ENCODE measurements at places on chromosomes 12 and 14.
A peak's percentile ranks its signal among the peaks of the same experiment; 100 is the strongest.

GRCh38 chr14:69428289-69428998 lies 30.0 kb downstream of the SLC39A9 start:
- no peak for DNase-seq

DNA sequence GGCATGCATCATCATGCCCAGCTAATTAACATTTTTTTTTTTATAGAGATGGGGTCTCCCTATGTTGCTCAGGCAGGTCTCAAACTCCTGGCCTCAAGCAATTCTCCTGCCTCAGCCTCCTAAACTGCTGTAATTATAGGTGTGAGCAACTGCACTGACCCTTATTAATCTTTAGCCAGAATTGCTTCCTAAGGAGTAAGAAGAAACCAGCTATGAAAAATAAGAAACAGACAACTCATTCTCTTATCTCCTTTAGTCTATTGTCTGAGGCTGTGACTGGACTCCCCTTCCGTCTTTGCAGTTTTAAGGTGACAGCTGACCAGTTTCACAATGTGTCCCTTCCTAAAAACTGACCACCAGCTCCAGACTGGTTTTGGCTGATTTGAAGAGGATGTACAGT lies 52.4 kb downstream of the EMP1 start:
- DNase-seq = no peak

- no peak for DNase-seq
Measured at GRCh38 chr12:121009741-121010140, 6.5 kb downstream of the C12orf43 start.

DNA sequence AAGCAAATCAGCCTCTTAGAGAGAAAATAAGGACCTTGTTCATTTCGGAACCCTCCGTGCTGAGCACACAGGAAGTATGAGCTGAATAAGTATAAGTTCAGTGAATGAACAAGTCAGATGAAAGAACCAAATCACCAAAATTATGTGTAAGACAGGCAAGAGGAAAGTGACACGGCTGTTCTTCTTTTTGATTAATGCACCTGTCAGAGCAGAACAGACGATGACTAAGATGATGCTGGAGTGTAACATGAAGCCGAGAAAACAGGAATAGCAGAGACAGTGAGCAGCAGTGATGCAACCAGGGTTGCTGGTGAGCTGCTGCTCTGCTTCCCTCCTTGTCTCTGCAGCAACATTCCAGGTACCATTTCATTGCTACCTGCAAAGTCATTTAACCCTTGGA lies 861.1 kb downstream of the GALC start:
- DNase-seq = no peak

DNA sequence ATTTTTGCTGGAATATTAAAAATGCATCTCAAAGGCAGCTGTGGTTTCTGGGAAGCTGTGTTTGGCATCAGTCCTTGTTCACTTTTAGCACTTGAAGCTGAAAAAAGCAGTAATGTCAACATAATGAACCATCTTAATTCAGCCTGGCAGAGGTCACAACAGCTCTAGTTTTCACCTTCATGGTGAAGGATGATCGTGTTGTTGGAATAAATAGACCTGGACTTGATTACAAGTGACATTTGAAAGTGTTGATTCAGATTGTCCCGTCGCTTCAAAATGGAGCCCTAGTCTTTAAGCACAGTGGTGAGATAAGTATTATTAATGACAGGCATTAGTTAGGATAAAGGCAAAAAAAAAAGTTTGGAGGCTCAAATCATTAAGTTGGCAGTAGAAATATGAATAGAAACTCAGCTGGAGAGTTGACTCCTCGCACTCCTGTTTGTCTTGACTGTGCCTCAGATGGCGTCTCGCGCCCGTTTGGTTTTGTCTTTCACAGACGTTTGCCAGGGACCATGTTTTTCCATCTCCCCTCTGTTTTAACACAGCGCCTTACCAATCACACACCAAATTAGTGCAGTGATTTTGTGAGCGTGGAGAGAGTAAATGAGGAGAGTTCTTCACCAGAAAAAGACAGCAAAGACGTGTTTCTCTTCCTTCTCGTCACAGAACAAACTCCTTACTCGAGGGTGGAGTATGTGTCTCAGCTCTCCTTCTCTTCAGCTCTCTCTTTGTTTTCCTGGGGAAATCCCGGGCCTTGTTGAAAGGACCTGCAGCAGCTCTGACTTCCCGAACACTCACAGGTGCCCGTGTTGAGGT lies 53.4 kb upstream of the MMP17 start:
- no peak for DNase-seq

- DNase-seq = no peak
Measured at GRCh38 chr14:75361751-75362433, 65.9 kb upstream of the JDP2 start.

GRCh38 chr14:99349721-99350495 lies 77.9 kb upstream of the BCL11B start:
- DNase-seq = no peak

GRCh38 chr12:131564845-131565244 lies 146.0 kb upstream of the SFSWAP start:
- no peak for DNase-seq

- no peak for DNase-seq
Measured at GRCh38 chr14:68285421-68286179, 466.0 kb downstream of the RAD51B start.

- DNase-seq = no peak
Measured at GRCh38 chr12:22353615-22354325, 19.3 kb upstream of the ST8SIA1 start.

GRCh38 chr12:92621833-92622232 lies 81.0 kb upstream of the PLEKHG7 start:
- no peak for DNase-seq

GRCh38 chr14:51484485-51484884 lies 167.2 kb upstream of the FRMD6 start:
- DNase-seq = no peak

DNA sequence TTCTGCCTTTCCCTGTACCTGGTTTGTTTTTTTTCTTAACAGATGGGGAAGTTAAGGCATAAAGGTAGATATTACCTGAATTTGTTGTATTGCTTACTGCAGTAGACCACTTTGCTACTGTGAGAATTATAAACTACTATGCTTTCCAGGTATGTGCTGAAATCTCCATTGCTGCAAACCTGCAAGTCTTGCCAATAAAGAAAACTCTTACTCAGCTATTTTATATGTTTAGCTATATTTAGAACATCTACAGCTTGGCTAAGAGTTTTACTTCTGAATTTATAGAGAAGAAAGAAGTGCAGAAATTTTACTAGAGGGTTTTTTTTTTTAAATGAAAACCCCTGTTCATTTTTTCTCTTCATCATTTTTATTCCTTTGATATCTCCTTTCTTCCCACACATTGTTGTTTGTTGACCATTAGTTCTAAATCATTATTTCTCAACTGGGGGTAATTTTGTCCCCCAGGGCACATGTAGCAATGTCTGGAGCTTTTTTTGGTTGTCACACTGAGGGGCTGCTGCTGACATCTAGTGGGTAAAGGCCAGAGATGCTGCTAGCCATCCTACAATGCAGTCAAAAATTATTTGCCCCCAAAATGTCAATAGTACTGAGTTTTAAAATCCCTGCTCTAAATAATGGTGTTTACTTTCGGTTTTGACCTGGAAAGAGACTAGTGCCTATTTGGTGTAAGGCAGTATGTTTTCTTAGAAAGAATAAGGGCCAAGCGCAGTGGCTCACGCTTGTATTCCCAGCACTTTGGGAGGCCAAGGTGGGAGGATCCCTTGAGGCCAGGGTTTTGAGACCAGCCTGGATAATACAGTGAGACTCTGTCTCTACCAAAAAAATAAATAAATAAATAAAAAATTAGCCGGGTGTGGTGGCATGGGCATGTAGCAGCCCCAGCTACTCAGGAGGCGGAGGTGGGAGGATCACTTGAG lies 48.6 kb downstream of the PCNX1 start:
- DNase-seq = no peak

GRCh38 chr14:43894534-43894933 lies 612.5 kb downstream of the FSCB start:
- no peak for DNase-seq

- DNase-seq = no peak
Measured at GRCh38 chr14:88515499-88516221, 39.1 kb downstream of the PTPN21 start.

- DNase-seq = no peak
Measured at GRCh38 chr14:26286913-26287205, 311.0 kb downstream of the NOVA1 start.

DNA sequence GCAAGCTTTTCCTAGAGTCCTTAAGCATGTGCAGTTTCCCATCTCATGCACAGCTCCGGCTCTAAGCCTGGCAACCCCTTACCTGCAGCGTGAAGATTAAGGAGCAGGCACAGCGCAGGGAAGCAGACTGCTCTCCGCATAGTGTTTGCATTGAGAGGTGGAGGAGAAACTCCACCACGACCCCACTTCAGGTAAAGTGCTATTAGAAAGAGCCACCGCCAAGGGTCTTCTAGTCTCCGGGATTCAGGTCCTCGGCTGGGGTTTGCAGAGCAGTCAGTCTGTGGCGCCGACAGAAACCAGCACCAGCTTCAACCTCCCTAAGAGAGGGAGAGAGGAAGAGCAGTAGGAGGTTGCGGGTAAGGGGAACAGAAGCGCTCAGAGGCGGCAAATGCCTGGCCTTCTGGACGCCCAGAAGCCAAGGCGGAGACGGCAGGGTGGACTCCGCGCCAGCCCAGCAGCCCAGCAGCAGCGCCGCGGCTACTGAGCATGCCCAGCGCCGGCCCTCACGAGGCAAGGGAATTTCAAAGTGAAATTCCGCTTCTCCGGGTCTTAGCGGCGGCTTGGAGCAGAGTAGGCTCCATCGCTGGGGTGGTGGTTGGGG lies at the start of gene PTPRR:
Gene PTPRR (minus strand): TSS at position 488 of the 601 bp plus-strand sequence. CDS start 348 bp downstream, at position 140.
- DNase-seq = no peak

DNA sequence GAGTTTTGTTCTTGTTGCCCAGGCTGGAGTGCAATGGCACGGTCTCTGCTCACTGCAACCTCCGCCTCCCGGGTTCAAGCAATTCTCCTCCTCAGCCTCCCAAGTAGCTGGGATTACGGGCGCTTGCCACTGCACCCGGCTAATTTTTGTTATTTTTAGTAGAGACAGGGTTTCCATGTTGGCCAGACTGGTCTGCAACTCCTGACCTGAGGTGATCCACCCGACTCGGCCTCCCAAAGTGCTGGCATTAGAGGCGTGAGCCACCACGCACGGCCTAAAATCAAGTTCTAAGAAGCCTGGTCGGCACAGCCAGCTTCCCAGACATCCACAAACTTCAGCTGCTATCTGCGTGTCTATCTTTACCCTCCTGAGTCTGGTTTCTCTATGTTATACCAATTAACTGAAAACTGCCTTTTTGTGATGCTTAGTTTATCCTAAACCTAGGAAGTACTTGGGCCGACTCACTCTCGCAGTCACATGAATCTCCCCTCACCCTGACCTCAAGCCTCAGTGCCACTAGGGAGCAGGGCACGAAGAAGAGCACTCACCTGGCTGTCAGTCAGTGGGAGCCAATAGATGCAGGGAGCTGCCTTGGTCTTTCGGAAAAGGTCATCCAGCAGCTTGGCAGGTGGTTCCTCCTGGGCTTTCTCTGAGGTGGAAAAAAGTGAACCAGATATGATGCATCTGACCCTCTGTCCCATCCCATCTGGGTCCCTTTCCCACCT lies 3.4 kb upstream of the CDH24 start:
- DNase-seq = no peak

GRCh38 chr14:29892327-29892726 lies 35.3 kb downstream of the PRKD1 start:
- DNase-seq = no peak

DNA sequence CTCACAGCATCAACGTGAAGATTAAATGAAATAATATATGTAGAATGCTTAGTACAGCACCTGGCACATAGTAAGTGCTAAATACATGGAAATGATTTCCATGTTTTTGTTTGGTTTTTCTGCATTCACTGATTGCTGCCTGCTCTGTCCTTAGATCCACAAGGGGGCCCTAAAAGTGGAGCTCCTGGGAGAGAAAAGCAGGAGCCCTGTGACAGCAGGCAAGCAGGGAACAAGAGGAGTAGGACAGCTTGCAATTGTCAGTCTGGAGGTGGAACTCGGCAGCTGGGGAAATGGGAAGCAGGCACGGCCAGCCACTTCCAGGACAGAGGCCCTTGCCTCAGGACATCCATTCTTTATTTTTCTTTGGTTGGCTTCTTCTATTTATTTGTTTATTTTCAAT lies 292.9 kb downstream of the BMP4 start:
- DNase-seq = peak; percentile 38

DNA sequence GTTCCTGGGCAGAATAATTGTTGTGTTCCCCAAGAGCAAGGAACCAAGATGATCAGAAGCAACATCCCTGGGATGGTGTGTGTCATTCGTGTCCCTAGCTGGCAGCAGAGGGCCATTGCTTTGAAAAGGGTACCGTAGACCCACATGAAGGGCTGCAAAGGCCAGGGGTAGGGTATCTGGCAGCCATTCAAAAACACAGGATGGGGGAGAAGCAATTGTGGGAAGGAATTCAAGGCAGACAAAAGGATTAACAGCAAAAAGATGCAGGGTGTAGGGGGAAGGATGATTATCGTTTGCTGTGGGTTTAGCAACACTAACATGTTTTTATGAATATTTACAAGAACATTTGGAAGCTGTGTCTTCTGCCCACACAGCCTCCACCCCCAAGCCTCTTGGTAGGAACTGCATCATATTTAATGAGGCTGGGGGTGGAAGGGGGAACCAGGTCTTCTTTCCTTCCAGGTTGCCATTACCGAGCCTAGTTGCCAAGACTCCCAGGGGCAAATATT lies 169.0 kb upstream of the G2E3 start:
- DNase-seq = no peak

DNA sequence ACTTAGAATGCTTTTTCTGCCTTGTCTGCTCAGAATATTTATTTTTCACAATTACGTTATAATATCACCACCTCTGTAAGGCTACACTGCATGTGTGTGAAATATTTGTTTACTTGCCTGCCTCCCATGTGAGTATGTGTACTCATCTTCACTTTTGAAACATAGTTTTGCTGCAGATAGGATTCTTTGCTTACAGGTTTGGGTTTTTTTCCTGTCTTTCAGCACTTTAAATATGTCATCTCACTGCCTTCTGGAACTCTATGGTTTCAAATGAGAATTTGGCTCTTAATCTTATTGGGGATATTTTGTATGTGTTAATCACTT lies 10.9 kb downstream of the G2E3 start:
- no peak for DNase-seq

DNA sequence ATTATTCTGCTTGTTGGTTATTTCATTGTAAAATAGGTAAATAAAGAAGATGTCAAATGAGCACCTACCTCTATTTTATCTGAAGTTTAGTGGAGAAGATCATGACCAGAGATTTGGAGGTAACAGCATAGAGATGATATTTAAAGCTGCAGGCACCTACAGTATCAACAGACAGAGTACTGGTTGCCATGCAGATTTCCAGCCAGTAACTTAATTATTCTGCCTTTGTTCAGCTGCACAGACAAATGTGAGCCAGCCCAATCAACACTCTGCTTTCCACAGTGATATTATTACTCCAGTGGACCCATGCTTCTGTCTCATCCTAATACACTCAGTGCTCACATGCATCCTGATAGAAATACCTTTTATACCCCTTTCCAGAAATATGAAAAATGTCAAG lies 348.5 kb upstream of the RGS6 start:
- no peak for DNase-seq

- no peak for DNase-seq
Measured at GRCh38 chr12:80778005-80778541, 61.4 kb downstream of the MYF5 start.

- no peak for DNase-seq
Measured at GRCh38 chr14:104359301-104359968, 220.1 kb upstream of the C14orf180 start.

- no peak for DNase-seq
Measured at GRCh38 chr14:32683679-32684078, 255.0 kb upstream of the NPAS3 start.

All from iPS DF 19.7 (cell line).